Activated T-cell treated with anti-CD3 and anti-CD28 coated beads, Interleukin-2, amount 50 U/mL, for 72 hours (primary cell): ENCODE measurements at places on chromosomes 16 and 17.

DNA sequence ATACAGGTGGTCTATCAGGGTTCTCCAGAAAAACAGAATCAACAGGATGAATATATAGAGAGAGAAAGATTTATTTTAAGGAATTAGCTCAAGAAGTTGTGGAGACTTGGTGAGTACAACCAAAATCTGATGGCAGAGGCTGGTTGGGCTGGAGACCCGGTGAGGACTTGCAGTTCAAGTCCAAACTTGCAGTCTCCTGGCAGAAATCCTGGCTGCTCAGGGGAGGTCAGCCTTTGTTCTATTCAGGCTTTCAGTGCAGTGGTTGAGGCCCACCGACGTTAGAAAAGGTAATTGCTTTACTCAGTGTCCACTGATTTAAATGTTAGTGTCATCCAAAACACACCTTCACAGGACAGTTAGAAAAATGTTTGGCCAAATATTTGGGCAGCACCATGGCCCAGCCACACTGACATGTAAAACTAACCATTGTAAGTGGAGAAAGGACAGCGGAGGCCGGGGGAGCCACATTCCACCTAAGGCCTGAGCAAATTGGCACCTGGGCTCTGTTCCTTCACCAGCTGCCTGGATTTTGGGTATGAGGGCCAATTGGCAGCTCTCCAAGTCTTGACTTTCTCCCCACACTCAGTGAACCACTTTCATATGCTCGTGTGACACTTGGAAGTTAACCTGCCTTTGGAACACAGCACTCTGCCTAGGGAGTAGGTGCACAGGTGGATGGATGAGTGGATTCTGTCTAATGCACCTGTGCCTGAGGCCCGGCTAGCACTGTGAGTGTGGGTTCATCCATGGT lies 54.7 kb downstream of the CACNG5 start:
- DNase-seq, result no peak

DNA sequence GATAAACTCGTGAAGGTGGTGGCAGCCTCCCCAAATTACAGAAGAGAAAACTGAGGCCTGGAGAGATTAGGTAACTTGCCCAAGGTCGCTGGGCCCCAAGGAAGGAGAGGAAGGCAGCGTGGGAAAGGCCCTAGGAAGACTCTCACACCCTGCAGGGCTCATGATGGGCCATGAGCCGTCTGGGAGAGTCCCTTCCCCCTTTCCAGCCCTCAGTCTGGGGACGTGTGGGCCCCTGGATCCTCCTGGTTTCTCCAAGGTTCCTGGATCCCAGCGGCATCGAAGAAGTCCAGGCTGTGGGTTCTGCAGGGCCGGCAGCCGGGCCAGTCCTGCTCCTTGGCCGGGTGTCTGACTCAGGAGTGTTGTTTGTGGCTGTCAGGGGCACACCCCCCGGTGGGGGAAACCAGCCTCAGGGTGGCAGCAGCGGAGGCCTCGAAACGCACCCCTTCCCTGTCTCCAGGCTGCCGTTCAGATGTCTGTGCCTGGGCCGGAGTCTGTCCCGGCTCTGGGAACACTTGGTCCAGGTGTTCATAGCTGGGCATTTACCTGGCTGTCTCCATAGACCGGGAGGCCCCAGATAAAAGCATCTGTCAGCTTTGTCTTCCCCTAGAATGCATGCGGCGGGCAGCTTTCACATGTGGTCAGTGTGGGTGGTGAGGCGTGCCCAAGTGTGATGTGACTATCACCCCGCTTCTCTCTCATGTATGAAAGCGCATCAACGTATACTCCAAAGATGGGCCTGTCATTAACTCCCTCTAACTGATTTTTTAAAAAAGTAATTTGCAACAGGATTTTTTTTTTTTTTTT lies 3.7 kb upstream of the RAP1GAP2 start:
- peak; percentile 86 for DNase-seq

DNA sequence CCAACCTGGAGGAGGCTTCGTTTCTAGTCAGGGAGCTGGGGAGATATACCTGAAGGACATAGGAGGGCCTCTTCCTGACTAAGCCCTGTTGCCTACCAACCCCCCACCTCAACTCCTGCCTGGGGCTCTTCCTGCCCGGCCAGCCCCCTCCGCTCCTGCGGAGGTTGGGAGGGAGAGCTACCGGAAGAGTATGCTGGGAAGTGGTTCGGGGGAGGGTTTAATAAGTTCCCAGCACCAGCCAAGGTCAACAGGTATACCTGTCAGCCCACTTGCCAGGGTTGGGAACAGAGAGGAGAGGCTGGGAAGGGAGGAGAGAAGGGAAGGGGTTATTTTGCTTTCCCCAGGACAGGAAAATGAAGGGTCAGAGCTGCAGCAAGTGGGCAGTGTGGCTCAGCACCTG lies 4.7 kb downstream of the PPP1R1B start:
- DNase-seq, result no peak

GRCh38 chr17:76123749-76124581 lies 17.1 kb downstream of the FOXJ1 start:
- no peak for DNase-seq

- DNase-seq, result no peak
Observed at GRCh38 chr16:69107316-69107962, 2.0 kb downstream of the HAS3 start.

DNA sequence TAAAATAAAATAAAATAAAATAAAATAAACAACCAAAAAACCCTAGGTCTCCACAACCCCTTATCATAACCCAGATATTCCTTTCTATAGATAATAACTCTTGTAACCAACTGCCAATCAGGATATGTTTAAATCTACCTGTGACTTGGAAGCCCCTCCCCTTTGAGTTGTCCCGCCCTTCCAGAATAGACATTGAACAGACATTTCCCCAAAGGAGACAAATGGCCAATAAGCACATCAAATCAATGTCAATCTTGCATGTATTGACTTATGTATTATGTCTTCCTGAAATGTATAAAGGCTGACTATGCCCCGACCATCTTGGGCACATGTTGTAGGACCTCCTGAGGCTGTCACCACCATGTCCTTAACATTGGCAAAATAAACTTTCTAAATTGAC lies 1.5 kb upstream of the MAPK7 start:
- DNase-seq, result no peak

- DNase-seq, result no peak
Observed at GRCh38 chr17:22459953-22460350, 767.6 kb downstream of the KCNJ18 start.

DNA sequence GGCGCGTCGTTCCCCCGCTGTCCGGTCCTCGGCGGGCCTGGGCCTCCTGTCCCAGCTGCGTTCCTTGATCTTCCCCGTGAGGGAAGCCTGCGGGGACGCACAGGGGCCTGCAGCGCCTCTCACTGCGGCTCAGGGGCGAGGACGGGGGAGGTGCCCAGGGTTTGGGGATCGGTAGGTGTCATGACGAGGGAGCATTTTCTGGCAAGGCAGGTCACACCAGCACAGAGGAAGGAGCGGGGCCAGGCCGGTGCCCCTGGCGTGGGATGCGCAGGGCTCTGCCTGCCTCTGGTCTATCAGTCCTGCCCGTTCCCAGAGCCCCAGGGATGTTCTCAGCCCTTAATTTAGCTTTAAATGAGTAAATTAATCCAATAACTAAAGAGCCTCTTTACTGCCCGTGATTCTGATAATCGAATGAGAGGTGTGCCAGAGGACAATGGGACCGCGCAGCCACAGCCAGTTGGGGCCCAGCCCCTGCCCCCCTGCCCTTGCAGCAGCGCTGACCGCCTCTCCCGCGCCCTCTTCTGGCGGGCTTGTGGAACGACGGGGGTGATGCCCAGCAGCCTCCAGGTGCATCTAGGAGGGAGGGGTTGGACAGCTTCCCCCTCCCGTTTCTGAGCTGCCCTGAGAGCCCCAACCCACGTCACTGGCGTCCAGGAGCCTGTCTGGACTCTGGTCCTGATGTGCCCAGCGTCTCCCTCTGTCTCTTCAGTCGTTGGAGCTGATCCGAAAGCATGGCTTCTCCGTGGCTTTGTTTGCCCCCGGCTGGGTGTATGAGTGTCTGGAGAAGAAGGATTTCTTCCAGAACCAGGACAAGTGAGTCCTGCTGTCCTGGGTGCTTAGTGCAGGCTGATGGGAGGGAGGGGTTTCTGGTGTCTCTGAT lies 7.9 kb downstream of the ENGASE start:
- DNase-seq, result peak; percentile 64

DNA sequence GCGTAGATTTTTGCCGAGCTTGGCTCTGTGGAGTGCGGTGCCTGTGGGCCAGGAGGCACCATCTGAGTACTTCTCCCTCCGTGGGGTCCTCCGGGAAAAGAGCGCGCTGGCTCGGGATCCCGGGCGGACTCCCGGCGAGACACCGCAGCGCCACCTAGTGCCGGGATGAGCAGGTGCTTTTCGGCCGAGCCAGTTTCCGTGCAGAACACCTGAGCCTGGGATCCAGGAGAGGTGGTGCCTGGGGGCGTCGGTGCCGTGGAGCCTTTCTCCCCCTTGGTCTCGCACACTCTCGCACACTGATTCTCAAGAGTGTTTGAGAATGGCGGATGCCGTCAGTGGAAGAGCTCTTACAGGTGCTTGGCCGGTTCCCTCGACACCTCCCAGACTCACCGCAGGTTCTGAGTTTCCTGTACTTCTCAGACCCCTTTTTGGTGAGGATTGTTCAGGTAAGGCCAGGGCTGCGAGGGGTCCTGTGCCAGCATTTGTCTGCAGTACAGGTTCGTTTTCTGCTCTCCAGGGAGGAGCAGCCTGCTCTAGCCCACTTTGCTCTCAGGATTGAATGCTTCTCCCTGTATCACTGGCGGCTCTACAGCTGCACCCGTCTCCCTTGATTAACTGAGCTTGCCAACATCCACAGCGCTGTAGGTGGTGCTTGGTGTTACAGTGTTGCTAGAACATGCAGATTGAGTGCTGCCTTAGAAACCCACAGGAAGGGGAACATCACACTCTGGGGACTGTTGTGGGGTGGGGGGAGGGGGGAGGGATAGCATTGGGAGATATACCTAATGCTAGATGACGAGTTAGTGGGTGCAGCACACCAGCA lies 23.3 kb downstream of the TBCD start:
- peak; percentile 50 for DNase-seq

- DNase-seq, result no peak
Observed at GRCh38 chr17:79072544-79072943, 2.1 kb upstream of the ENGASE start.

DNA sequence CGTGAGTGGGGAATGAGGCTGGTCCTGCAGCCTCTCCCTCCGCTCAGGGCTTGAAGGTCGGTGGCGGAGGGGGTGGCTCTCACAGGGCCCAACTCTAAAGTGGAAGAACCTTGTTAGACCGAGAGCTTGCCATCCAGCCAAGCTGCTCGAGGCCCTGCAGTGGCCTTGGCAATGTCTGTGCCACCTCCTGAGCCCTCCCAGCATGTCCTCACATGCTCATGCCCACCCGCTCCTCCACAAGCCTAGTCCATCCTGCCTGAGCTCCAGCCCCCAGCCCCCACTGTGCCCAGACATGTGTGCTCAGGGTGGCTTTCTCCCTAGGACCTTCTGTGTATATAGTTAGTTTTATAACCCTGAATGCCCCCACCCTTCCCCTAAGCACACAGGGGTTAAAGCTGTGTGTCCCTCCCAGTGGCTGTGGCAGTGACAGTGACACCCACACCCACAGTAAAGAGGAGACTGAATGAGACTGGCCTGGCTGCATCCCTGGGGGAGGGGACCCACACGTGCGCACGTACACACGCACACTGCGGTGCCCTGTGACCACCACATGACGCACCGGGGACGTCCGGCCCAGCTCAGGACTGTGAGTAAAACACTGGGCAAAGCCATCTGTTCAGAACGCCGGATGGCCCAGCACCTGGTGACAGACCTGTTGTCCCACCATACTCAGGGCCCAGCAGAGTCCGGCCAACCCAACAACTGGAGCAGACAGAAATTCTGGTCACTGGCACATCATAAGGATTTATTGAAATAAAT lies 15.6 kb downstream of the PDK2 start:
- DNase-seq, result no peak

DNA sequence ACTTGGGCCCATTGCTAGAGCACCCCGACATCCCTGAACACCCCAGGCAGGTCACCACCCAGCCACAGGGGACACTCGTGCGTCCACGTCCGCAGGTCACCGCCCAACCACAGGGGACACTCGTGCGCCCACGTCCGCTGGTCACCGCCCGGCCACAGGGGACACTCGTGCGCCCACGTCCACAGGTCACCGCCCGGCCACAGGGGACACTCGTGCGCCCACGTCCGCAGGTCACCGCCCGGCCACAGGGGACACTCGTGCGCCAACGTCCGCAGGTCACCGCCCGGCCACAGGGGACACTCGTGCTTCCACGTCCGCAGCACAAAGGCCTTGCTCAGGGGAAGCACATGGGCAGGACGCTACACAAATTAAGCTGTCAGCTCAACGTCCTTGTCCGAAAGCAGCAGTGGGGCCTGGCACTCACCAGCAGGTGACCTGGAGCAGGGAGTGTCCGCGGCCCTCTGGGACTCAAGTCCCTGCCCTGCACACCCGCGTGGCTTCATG lies 17.7 kb downstream of the GALNS start:
- no peak for DNase-seq

- DNase-seq, result no peak
Observed at GRCh38 chr17:81251709-81252301, 12.7 kb downstream of the NDUFAF8 start.

GRCh38 chr17:56231693-56232092 lies 78.4 kb downstream of the ANKFN1 start:
- no peak for DNase-seq

GRCh38 chr16:66150698-66151482 lies 215.6 kb upstream of the CDH5 start:
- DNase-seq, result no peak

DNA sequence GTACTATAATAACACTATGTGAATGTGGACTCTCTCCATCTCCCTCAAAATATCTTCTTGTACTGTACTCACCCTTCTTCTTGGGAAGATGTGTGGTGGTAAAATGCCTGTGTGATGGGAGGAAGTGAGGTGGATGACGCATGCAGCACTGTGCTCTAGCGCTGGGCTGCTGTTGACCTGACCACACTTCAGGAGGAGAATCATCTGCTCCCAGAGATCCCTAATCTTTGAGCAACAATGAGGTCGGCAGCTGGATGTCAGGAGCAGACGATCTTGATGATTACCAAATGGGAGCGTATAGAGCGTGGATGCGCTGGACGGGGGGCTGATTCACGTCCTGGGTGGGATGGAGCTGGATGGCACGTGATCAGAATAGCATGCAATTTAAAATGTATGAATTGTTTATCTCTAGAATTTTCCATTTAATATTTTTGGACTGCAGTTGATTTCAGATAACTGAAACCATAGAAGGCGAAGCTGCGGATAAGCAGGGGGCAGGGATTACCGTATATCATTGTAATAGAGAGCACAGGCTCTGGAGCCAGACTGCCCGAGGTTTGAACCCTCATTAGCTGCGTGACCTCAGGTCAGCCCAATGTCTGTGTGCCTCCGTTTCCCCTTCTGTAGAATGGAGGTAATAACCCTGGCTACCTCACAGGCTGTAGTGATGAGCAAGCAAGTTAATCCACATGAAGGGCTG lies 23.7 kb upstream of the CYLD start:
- no peak for DNase-seq

- DNase-seq, result peak; percentile 56
Observed at GRCh38 chr17:82647593-82648164, 565 bp downstream of the WDR45B start.

GRCh38 chr16:79001156-79001967 lies 599.2 kb downstream of the MAF start:
- DNase-seq, result no peak

DNA sequence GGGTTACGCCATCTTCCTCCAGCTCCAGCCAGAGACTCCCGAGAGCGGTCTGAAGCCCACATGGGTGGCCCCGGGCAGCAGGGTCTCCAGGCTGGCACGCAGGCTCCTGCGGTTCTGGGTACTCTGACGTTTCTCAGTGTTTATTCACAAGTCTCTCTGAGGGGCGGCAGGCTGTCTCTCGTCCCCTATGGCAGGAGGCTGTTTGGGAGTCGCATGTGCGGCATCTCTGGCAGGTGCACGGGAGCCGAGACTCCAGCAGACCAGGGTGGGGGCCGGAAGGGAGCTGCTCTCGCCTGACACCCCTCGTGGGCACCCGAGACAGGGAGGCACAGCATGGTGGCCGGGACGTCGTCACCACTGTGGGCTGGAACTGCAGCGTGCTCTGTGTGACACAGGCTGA lies 48.1 kb downstream of the ZNF778 start:
- DNase-seq, result no peak
